Stimulated activated CD8-positive, alpha-beta memory T cell treated with anti-CD3 and anti-CD28 coated beads, Interleukin-7, amount 100 ng/mL, for 1 hour (primary cell): ENCODE measurements at places on chromosomes 6 and 20.

DNA sequence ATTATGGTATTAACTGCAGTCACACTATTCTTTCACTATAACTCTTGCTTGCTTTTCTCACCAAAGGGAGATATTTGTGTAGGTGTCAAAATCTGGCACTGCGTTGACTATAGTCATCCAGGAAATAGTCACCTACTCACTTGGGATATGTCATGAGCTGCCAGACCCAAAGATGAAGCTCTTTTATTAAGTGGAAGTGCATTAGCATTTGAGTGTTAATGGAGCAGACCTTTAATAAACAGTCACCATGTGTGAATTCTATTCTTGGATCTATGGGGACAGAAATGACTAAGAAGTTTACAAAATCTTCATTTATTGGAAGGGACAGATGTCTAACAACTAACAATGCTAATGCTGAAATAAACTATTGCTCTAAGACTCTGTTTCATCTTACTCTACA lies 130.1 kb upstream of the NEDD9 start:
- no peak for DNase-seq

GRCh38 chr20:46230801-46231282 lies 77.5 kb downstream of the CDH22 start:
- no peak for DNase-seq

DNA sequence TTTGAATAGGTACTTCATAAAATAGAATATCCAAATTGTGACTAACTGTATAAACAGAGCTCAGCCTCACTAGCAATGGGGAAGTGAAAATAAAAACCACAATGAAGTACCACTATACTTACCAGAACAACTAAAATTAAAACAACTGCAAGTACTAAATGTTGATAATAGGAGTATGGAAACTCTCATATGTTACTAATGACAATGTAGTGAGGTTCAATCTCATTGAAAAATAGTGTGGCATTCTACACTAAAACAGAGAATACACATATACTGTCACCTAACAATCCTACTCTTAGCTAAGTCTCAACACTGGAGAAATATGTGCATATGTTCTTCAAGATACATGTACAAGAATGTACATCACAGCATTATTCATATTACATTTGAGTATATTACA lies 132.0 kb upstream of the CARMIL1 start:
- no peak for DNase-seq

GRCh38 chr6:120874422-120874821 lies 459.9 kb downstream of the TBC1D32 start:
- DNase-seq = no peak

- DNase-seq = no peak
These were observed 151.7 kb upstream of the DST start for GRCh38 chr6:56794421-56794820.
